CD14-positive monocyte (primary cell): ENCODE measurements at places on chromosomes 11 and 22.

- no peak for DNase-seq
Observed at GRCh38 chr22:42450862-42451261, 18.7 kb upstream of the NFAM1 start.

DNA sequence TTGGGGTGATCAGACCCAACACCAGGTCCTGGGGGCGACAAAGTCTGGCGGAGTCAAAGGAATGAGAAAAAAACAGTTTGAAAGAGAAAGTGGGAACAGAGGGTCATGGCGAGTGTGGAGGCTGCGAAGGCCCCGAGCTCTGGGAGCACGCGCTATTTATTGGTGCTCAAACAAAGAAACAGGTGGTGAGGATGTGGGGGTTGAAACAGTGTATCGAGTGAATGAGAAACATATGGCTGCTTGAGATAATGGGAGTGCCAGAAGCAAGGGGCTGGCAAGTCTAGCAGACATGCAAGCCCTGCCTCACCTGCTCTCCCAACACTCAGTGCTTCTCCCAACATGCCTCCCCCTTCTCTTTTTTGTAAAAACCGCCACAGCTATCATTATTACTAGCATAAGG lies 7.8 kb upstream of the DUSP18 start:
- DNase-seq: no peak

DNA sequence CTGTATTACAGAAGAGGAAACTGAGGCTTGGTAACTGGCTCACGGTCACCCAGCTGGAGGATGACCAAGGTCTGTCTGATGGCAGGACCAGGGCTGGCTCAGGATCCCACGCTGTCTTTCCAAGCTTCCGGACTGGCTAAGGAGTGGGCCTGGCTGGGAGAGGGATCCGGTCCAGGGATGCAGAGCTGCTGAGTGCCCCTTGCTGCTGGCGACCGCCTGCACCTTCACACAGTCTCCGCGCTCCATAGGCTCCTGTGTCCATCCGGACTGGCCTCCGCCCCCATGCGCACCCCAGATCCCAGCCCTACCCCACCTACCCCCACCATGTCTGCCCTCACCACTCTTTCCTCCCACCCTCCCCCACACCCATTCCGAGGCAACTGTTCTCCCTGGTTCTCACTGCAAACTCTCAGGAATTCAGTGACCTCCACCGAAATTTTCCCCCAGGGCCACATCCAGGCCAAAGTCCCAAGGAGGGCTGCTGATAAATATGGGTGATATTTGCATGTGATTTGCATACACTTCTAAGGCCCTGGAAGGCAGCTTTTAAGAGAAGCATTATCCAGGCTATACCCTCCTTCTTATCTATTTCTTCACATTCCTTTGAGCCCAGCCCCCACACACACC lies 48.5 kb upstream of the SLC35C1 start:
- DNase-seq: no peak

- no peak for DNase-seq
Observed at GRCh38 chr11:61769169-61769920, 16.9 kb downstream of the MYRF start.

- DNase-seq: no peak
Observed at GRCh38 chr11:74276581-74276980, 34.9 kb downstream of the P4HA3 start.

GRCh38 chr22:26436903-26437515 lies 7.9 kb downstream of the ASPHD2 start:
- no peak for DNase-seq

DNA sequence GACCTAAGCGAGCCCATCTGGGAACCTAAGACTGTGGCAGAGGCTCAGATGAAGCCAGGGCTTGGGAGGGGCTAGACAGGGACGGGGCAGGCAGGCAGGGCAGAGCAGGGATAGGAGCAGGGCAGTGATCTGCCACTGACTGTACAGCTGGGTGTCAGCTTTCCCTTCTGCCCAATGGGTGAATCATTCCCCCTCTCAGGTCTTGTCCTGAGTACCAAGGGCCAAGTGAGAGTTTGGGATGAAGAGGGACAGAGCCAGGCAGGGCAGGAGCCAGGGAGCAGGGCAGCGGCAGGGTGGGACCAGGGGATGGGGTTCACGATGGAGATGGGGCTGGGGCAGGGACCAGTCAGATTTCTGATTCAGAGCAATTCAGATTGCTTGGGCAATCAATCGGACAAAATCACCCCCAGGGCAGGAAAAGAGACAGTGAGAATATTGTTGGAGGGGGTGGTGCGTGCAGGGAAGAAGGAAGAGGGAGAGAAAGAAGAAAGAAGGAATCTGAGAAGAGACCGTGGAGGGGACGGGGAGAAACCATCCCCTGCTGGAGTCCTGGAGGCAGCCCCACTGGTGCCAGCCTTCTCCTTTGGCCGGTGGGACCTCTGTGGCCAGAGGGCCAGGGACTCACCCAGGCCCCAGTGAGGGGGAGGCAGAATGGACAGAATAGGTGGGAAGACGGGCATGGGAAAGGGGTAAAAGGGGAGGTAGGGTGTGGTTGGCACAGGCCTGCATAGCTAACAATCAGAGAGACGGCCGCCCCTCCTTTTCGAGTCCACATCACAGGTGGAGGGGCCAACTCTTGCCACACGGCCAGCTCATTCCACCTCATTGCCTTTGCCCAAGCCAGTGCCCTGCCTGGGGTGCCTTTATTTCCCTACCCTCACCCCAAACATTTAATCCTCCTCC lies 47.2 kb downstream of the CYTH4 start:
- DNase-seq: no peak

DNA sequence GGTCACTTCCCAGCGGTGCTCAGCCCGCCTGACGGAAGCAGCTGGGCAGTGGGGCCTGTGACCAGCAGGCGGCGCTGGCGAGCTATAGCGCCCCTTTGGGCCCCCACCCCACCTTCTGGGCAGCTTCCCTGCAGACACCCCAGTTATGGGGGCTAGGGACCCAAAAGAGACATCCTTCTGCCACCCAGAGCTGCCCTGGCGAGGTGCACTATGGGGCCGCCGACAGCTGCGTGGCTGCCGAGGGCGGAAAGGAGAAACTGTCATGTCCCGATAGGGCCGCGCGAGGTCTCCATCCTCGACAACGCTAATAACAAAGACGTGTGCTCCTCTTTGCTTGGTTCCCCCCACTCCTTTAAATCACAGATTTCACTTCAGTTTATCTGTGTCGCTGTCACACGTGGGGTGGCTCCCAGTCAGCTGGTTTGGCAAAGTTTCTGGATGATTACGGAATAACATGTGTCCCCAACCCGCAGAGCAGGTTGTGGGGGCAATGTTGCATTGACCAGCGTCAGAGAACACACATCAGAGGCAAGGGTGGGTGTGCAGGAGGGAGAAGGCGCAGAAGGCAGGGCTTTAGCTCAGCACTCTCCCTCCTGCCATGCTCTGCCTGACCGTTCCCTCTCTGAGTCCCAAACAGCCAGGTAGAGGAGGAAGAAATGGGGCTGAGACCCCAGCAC lies 673 bp upstream of the MYO7A start:
- DNase-seq: peak; percentile 31

- DNase-seq: no peak
Observed at GRCh38 chr11:12865863-12866595, 143.1 kb upstream of the RASSF10 start.

DNA sequence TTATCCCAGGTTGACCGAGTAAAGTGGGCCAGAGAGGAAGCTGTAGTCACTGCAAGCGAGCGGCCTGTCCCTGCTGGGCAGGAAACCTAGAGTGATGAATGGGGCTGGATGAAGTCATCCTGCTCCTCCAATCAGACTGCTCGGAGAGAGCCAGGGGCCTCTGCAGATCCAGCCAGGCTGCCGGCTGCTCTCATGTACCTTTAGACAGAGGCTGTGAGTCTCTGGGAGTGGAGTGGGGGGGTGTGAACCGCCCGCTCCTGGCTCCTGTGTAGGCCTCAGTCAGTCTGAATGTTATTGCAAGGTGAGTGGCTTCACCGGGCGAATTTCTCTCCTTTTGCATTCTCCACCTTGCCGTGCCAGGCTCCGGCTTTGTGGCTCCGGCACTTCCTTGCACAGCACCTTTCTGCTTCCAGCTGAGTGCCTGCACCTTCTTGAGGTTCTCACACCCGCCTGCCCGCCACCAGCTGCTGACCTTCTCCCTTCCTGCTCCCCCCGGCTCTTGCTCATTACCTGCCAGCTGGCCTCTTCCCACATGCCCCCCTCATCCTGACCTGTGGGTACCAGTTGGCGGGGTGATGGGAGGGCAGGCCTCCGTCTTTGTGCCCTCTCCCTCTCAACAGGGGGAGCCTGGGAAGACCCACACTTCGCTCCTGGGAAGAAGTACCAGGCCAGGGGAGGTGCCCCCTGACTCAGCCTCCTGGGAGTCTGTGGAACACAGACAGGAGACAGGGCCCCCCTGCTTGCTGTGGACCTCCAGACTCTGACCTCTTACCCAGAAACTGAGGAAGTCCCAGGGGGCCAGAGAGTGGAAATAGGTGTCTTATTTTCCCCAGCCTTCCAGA lies 79.9 kb downstream of the GRAMD1B start:
- no peak for DNase-seq

DNA sequence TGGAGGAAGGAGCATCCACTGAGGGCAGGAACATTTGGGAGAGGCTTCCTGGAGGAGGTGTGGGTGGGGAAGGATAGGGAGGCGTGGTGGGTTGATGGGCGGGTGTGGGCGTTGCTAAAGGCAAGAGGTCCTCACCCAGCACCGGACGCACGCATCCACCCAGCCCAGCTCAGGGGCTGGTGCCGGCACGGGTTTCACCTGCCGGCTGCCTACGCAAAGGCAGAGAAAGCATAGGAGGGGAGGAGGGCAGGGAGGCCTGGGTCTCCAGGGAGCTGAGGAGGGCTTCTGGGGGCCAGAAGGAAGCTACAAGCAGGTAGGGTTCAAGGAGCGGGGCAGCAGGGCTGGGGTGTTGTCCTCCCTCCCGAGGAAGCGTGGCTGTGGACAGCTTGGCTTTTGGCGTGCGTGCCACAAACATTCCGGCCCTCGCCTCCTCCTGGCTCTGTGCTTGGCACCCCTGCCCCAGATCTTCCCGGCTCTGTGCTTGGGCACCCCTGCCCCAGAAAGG lies 7.8 kb downstream of the SSH3 start:
- no peak for DNase-seq

DNA sequence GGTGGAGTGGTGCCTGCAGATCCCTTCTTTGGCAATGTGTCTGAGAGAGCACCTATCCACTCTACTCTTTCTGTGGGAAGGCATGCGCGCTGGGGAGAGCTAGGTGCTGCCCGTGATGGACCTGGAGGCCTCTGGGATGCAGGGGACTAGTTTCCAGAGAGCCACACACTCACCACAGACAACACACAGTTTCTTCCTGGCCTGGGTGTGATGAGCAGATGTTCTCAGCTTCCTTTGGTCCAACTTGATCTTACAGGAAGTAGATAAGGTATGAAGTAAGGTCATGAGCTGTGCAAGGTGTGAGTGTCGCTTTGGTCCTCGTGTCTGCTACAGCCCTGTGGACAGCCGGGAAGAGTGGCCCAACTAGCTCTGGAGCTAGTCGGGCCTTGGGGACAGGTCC lies 27.3 kb upstream of the SUSD2 start:
- no peak for DNase-seq

DNA sequence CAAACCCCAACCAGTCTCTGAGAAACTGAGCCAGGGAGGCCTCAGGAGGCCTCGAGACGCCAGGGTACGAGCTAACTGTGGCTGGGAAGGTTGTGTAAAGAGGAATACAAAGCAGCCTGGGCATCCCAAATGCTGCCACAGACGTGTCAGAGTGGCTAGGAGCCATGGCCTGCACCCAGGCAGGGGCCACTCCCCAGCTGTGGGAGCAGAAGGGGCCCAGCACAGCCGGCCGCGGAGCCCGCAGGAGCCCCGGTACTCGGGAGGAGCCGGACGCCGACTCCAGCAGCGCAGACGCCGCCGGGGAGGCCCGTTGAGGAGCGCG lies 349.8 kb upstream of the B3GAT1 start:
- no peak for DNase-seq

DNA sequence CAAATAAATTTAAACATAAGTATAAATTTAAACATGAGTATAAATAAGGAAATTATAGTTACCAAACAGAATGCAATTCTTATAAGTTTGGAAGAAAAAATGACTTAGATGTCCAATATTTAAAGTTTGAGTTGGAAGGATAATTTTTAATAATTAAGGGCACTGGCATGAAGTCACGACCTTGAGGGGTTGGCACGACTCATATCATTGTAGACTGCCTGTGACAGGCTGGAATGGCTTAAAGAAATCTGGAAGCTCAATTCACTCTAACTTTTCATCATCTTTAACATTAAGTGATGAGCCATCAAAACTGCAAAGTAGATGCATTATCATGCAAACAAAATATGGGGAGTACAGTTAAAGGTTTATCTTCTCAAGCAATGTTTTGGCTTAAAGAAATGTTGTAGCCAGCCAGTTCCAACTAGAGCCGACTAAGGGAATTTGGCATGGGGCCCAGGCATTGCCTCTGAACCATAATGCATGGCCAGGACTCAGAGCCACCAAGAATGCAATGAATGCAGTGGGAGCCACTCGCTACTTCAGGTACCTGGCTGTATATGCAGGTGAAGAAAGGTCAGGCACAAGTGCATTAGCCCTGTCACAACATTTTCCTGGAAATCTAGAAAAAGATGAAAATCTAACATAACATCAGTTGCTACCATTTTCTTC lies 33.4 kb downstream of the PGR start:
- no peak for DNase-seq

GRCh38 chr22:50728523-50728931 lies 9.5 kb upstream of the ACR start:
- DNase-seq: no peak

DNA sequence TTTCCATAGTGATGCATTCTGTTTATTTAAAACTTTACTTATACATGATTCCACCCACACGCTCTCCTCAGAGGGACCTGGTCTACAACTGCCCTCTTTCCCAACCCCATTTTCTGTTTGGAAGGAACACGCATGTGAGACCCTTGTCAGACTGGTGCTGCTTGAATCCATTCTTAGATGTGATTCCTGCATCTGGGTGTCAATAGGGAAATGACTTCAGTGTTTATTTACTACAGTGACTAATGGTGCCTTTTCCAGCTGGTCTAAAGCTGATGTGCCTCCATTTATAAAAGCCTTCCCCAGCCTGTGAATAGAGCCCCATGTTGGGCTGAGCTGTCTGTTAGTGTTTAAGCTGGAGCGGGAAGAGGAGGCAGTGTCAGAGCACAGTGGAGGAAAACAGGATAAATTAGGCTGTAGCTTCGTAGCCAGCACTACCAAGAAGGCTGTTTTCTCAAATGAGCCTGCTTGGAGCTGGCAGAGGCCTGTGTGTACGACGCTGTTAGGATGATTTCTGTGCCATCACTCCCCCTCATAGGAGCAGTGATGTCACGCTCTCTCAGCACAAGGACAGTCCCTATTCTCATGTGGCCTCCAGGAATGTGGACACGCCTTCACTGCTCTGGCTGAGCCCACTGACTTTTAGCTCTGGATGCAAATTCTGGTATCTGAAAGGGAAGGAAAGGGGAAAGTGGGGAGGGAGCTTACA lies 18.9 kb upstream of the C11orf96 start:
- no peak for DNase-seq

DNA sequence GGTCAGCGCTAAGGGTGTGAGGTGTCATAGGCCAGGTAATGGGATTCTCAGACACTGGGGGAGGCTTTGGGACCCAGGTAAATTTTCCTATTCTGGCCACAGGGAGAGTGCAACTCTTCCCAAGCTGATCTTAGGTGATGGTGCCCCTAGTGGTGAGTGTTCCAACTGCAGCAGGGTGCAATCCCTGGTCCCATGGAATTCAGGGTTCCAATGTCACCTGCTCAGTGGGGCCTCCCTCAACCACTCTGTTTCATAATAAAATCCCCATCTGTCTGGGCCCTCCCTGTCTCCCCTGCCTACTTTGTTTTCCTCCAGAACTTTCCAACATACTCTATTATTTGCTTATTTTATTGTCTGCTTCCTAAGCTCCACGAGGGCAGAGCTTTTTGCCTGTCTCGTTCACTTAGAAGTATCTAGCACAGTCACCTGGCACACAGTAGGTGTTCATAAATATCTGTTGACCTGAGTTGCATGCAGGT lies 2.9 kb upstream of the SGSM1 start:
- DNase-seq: peak; percentile 37
